ENCODE measurements at places on chromosomes 12 and 14. TPM values are rescaled to one million over a fixed set of nuclear protein-coding genes. Genes with fewer than 3 reads are reported as not detected.

Gene TBX3
- polyA plus RNA-seq: 109 TPM

Gene BBS10
- 7.2 TPM for polyA plus RNA-seq

Gene NPFF
- 0.77 TPM for polyA plus RNA-seq

Gene TAS2R30
- polyA plus RNA-seq: 0.08 TPM

Gene RNU4-1
- not detected for polyA plus RNA-seq

Gene COX8C
- not detected for polyA plus RNA-seq

Gene NKX2-1
- polyA plus RNA-seq: 7.3 TPM

Gene MTERF2
- polyA plus RNA-seq: 16.7 TPM

Gene TMEM233
- polyA plus RNA-seq: not detected

Gene PRPF40B
- polyA plus RNA-seq: 34.5 TPM

Gene GNB3
- polyA plus RNA-seq: 19.1 TPM

Gene AQP2
- 0.71 TPM for polyA plus RNA-seq

Gene PKP2
- polyA plus RNA-seq: 72.1 TPM

Gene SERPINA3
- polyA plus RNA-seq: 359 TPM

GRCh38 chr12:54033106-54033979, 493 bp downstream of the HOXC5 start:
- no peaks in the 10 kb centered on the region for H3K36me3 ChIP-seq
- H3K27ac ChIP-seq: peak overlapping the region; percentile 2
- H3K4me1 ChIP-seq: peaks cover 40% of the 10 kb centered on the region
- peaks cover 73% of the 10 kb centered on the region for H3K27me3 ChIP-seq
- DNase-seq: peak; percentile 84
- H3K4me3 ChIP-seq: peak overlapping the region; percentile 0

DNA sequence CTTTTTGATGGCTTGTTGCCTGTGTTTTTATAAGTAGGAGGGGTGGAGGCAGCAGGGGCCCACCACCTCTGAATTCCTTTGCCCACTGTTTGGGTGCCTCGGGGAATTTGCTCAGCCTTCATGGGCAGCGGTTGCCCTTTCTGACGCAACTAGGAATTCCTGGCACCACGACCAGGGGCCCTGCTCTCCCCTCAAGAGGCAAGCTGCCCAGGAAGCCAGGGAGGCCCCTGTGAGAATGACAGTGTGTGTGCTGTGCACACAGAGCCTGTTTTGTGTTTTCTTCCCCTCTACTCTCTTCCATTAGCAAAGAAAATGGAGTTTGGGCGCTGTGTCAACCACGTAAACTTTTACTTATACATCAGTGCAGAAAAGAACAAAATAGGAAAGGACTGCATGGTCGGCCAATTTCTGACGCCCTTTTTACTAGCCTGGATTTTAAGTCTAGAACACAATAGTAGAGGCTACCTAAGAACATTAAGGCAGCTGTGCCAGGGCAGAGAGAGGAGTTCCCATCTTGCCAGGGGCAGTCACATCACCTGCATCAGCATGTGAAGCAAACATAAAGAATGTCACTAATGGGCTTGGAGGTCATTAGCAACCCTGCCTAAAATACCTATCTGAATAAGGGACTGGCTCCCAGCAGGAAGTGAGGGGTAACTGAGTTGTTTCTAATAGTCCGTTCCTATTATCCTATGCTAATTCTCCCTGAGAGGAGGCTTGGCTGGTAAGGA, 17.9 kb upstream of the PTGR2 start:
- H3K27ac ChIP-seq: peak overlapping the region; percentile 83
- peaks cover 24% of the 10 kb centered on the region for H3K4me1 ChIP-seq

- H3K4me3 ChIP-seq: no peak overlapping the region
- H3K27me3 ChIP-seq: no peaks in the 10 kb centered on the region
- no peaks in the 10 kb centered on the region for H3K4me1 ChIP-seq
- no peaks in the 10 kb centered on the region for H3K36me3 ChIP-seq
- DNase-seq: no peak
Observed at GRCh38 chr12:8596561-8596960, 16.1 kb downstream of the AICDA start.

DNA sequence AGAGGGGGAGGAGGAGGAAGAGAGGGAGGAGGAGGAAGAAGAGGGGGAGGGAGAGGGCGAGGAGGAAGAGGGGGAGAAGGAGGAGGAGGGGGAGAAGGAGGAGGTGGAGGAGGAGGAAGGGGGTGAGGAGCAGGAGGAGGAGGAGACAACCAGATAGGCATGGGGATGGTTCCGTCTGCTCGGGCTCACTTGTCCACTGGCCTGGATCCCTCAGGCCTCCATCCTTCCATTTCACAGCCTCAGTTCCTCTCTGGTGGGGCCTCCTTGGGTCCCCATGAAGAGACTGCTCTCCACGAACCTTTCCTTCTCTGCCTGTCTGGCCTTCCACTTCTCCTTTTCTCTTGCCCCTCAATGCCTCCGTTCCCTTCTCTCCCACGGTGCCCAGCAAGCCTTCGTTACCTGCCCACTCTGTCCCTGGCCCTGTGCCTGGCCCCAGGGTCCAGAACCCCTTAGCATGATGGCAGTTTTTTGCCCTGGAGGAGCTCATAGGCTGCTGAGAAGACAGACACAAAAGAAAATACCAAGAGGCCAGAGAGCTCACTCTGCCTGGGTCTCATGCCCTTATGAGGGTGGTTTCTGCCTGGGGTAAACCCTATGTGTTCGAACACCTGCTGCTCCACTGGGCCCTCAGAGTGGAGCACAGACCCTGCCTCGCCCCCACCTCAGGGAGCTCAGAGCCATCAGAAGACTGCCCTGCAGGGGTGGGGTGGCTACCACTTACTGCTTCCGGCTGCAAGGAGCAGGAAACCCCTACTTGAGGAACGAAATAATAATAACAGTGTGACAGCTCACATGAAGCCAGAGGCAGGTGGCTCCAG, 11.7 kb upstream of the CACNA2D4 start:
- H3K27ac ChIP-seq: no peak overlapping the region
- peaks cover 8% of the 10 kb centered on the region for H3K4me1 ChIP-seq

GRCh38 chr12:121724925-121725324, 12.4 kb downstream of the TMEM120B start:
- H3K27me3 ChIP-seq: no peaks in the 10 kb centered on the region
- no peaks in the 10 kb centered on the region for H3K36me3 ChIP-seq
- no peak for DNase-seq

- no peak overlapping the region for H3K4me3 ChIP-seq
- no peaks in the 10 kb centered on the region for H3K27me3 ChIP-seq
- no peaks in the 10 kb centered on the region for H3K36me3 ChIP-seq
- no peaks in the 10 kb centered on the region for H3K4me1 ChIP-seq
- no peak overlapping the region for H3K27ac ChIP-seq
Observed at GRCh38 chr14:54120260-54120659, 163.6 kb upstream of the BMP4 start.

- H3K4me1 ChIP-seq: peaks cover 24% of the 10 kb centered on the region
- peak; percentile 4 for DNase-seq
- H3K27ac ChIP-seq: peak overlapping the region; percentile 55
- no peaks in the 10 kb centered on the region for H3K36me3 ChIP-seq
- no peak overlapping the region for H3K4me3 ChIP-seq
Observed at GRCh38 chr12:52878507-52879393, 26.1 kb downstream of the KRT8 start.

GRCh38 chr12:102631274-102631673, 150.9 kb upstream of the IGF1 start:
- H3K4me1 ChIP-seq: no peaks in the 10 kb centered on the region
- no peak overlapping the region for H3K27ac ChIP-seq
- H3K4me3 ChIP-seq: no peak overlapping the region
- no peaks in the 10 kb centered on the region for H3K27me3 ChIP-seq

- no peaks in the 10 kb centered on the region for H3K36me3 ChIP-seq
- H3K27ac ChIP-seq: no peak overlapping the region
- no peaks in the 10 kb centered on the region for H3K27me3 ChIP-seq
- no peak overlapping the region for H3K4me3 ChIP-seq
Observed at GRCh38 chr12:81070846-81071245, 7.0 kb upstream of the ACSS3 start.

GRCh38 chr12:106149096-106149784, 10.5 kb upstream of the NUAK1 start:
- H3K36me3 ChIP-seq: no peaks in the 10 kb centered on the region
- no peak overlapping the region for H3K27ac ChIP-seq
- peaks cover 4% of the 10 kb centered on the region for H3K4me1 ChIP-seq
- DNase-seq: peak; percentile 52
- H3K4me3 ChIP-seq: no peak overlapping the region

GRCh38 chr14:77186911-77187648, 5.5 kb downstream of the TMEM63C start:
- H3K36me3 ChIP-seq: no peaks in the 10 kb centered on the region
- H3K27ac ChIP-seq: peak overlapping the region; percentile 8
- peaks cover 35% of the 10 kb centered on the region for H3K4me1 ChIP-seq
- no peak overlapping the region for H3K4me3 ChIP-seq
- DNase-seq: peak; percentile 60

DNA sequence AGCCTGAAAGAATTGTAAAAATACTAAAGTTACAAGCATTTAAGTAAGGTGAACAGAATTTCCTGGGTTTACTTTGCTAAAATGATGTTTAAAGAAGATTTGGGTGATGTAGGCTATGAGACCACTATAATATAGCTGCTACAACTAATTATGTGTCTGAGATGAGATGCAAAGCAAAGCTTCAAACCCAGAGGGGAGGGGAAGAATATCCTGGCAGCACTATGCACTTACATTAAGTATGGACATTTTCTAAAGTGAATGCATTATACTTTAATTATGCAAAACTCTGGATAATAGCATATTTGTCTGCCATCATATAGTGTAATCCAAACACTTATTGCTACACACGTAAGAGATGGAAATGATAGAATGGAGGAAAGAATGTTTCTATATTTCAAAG, 1003.7 kb downstream of the GALC start:
- no peaks in the 10 kb centered on the region for H3K4me1 ChIP-seq
- DNase-seq: no peak
- H3K36me3 ChIP-seq: no peaks in the 10 kb centered on the region
- H3K4me3 ChIP-seq: no peak overlapping the region
- no peak overlapping the region for H3K27ac ChIP-seq

GRCh38 chr14:27386391-27386790, 788.6 kb upstream of the NOVA1 start:
- no peaks in the 10 kb centered on the region for H3K36me3 ChIP-seq
- no peak overlapping the region for H3K4me3 ChIP-seq
- no peaks in the 10 kb centered on the region for H3K4me1 ChIP-seq
- no peaks in the 10 kb centered on the region for H3K27me3 ChIP-seq

GRCh38 chr12:58745348-58746125, 174.8 kb downstream of the LRIG3 start:
- H3K27me3 ChIP-seq: no peaks in the 10 kb centered on the region
- H3K36me3 ChIP-seq: no peaks in the 10 kb centered on the region
- no peak for DNase-seq
- peak overlapping the region; percentile 45 for H3K27ac ChIP-seq
- no peaks in the 10 kb centered on the region for H3K4me1 ChIP-seq
- no peak overlapping the region for H3K4me3 ChIP-seq

DNA sequence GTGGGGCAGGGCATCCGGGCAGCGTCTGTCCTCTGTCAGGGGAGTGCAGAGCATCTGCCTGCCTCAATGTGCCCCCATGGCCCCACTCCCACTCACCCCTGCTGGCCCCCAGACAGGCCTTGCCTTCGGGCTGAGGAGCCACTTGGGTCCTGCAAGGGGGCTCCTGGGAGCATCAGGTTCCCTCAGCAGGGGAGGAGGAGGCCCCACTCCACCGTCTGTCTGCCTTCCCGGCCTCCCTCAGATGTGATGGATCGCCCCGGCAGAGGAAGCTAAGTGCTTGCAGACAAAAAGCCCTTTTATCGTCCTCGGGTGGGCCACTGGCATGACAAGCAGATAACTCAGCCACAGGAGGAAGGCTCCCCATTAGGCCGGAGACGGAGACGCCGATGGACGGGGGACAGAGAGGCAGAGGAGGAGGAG, 35.1 kb downstream of the NCOR2 start:
- peak overlapping the region; percentile 69 for H3K27ac ChIP-seq
- H3K4me3 ChIP-seq: no peak overlapping the region
- DNase-seq: no peak

DNA sequence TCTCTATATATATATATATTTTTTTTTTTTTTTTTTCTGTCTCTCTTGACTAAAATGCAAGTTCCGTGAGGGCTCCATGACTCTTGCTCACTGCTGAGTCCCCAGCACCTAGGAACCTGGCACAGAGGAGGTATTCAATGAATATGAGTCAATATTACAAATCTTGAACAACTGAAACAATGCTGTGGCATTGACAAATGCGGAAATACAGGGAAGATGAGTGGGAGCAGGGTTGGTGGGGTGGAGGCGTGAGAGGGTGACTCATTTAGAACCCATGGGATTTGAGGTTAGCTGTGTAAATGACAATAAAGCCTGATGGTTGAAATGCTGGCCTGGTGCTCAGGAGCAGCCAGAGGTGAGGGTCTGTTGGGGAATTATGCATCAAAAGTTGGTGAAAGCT, 121.7 kb upstream of the FUT8 start:
- H3K36me3 ChIP-seq: no peaks in the 10 kb centered on the region
- H3K27ac ChIP-seq: peak overlapping the region; percentile 1
- no peaks in the 10 kb centered on the region for H3K27me3 ChIP-seq
- H3K4me3 ChIP-seq: no peak overlapping the region

GRCh38 chr14:96105926-96106441, 66.8 kb downstream of the C14orf132 start:
- no peak overlapping the region for H3K4me3 ChIP-seq
- no peak overlapping the region for H3K27ac ChIP-seq
- H3K27me3 ChIP-seq: no peaks in the 10 kb centered on the region

GRCh38 chr12:100671396-100672074, 98.1 kb downstream of the GAS2L3 start:
- no peaks in the 10 kb centered on the region for H3K4me1 ChIP-seq
- no peaks in the 10 kb centered on the region for H3K27me3 ChIP-seq
- H3K4me3 ChIP-seq: no peak overlapping the region
- H3K27ac ChIP-seq: no peak overlapping the region

- H3K27ac ChIP-seq: peak overlapping the region; percentile 22
- H3K4me1 ChIP-seq: no peaks in the 10 kb centered on the region
- no peaks in the 10 kb centered on the region for H3K36me3 ChIP-seq
- H3K27me3 ChIP-seq: no peaks in the 10 kb centered on the region
Observed at GRCh38 chr12:29566441-29566840, 69.0 kb upstream of the OVCH1 start.

GRCh38 chr14:105268736-105269354, 20.5 kb downstream of the BTBD6 start:
- H3K4me3 ChIP-seq: no peak overlapping the region
- H3K36me3 ChIP-seq: no peaks in the 10 kb centered on the region
- DNase-seq: no peak
- H3K27me3 ChIP-seq: no peaks in the 10 kb centered on the region
- H3K27ac ChIP-seq: no peak overlapping the region

GRCh38 chr14:103839579-103839978, 7.8 kb downstream of the PPP1R13B start:
- DNase-seq: no peak
- H3K4me3 ChIP-seq: no peak overlapping the region
- no peaks in the 10 kb centered on the region for H3K4me1 ChIP-seq
- H3K36me3 ChIP-seq: no peaks in the 10 kb centered on the region
- no peaks in the 10 kb centered on the region for H3K27me3 ChIP-seq

DNA sequence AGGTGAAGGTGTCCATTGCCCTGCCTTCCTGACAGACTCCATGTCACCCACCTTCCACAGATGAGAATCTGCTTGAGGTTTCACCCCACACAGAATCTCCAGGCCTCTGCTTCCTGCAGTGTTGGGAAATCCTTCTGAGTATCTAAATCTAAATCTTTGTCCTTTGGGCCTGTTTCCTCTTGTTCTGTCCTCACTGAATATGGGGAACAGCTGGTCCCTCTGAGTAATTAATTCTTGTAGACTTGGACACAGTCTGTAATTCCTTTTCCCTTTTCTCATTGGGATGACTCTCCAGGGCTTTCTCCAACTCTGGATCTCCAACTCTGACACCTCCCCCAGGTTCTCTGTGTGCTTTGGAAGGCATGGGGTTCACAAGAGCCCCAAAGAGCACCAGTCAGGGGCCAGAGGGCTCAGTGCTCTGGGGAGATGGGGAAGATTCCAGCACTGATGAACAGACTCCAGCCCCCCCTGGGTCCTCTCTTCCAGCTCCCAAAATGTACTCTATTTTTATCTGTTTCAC, 2.3 kb upstream of the ACVRL1 start:
- H3K4me1 ChIP-seq: peaks cover 18% of the 10 kb centered on the region
- H3K36me3 ChIP-seq: no peaks in the 10 kb centered on the region
- no peak for DNase-seq
